Activated CD8-positive, alpha-beta memory T cell treated with anti-CD3 and anti-CD28 coated beads, Interleukin-2, amount 10 ng/mL, durations not matched to agents 7 days and 5 days (primary cell): ENCODE measurements at places on chromosomes 6 and 20. TPM values are rescaled to one million over a fixed set of nuclear protein-coding genes. Genes with fewer than 3 reads are reported as not detected.

Gene BRPF3
- total RNA-seq = 13.4 TPM

- H3K36me3 ChIP-seq = no peaks in the 10 kb centered on the region
- no peak overlapping the region for H3K27ac ChIP-seq
- no peaks in the 10 kb centered on the region for H3K27me3 ChIP-seq
- DNase-seq = no peak
Observed at GRCh38 chr20:8457978-8458377, 325.9 kb downstream of the PLCB1 start.

Gene CCN6
- not detected for total RNA-seq

Gene RHAG
- not detected for total RNA-seq

Gene STX7
- total RNA-seq = 17.2 TPM

DNA sequence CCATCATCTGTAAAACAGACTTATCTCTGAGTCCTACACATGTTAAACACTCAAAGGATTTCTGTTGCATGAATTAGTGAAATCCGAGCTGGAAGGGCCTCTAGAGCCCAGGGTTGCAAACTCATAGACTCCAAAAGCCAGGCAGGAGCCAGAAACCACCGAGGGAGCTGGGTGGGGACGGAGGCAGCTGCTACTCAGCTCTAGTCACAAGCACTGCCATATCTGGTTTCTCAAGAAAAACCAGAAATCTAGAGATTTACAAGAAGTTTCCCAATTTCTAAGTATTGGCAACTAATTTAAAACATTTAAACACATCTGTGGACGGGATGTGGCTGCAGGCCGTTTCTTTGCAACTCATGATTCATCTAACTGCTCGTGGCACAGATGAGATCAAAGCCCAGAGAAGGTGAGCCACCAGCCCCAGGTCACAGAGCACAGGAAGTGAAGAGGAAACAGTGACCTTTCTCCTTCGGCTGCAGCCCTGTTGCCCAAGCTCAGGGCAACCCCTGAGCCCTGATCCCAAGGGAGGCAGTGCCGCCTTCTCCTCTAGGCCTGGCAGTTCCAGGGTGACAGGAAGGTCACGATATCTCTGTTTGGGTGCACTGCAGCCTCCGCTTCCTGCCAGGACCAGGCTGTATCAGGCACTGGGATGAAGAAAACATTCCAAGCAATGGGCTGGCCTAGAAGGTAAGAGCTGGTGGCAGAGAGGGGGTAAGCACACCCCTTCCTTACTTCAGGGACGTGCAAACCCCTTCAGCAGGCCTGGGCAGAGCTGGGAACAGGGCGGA is 26.4 kb upstream of the PTGIS start:
- peaks cover 88% of the 10 kb centered on the region for H3K4me1 ChIP-seq
- peak overlapping the region; percentile 99 for H3K27ac ChIP-seq
- H3K36me3 ChIP-seq = peaks cover 53% of the 10 kb centered on the region
- no peaks in the 10 kb centered on the region for H3K27me3 ChIP-seq
- peak overlapping the region; percentile 94 for H3K4me3 ChIP-seq
- peak; percentile 96 for DNase-seq

Gene NFYA
- total RNA-seq = 25.0 TPM

DNA sequence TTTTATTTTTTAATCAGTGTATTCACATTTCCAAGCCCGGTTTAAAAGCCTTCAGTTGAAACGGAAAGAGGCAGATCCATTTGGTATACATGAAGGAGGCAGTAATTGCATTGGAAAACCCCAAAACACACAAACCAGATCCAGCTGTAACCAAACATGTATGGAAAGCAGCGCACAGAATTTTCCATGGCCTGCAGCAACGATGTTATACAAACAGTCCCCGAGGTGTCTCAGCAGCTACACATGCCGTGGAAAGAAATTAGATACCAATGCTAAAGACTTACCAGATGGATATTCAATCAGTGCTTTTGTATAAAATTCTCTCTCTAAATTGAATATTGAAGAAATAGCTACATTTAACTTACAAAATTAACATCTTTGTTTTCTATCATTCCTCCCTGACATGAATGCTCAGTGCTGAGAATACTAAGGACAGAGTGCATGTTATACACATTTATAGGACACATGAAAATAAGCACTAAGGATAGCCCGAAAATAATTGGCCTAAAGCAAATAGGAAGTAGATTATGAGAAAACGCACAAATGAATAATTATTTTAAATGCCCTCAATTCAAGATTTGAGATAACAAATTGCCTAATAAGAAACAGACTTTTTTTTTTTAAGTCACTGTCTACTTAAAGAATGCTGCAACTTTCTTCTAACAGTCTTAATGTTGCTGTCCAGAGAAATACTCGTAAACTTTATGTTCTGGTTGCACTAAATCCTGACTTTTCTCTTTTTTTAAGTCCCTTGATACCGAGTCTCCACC is 713.1 kb downstream of the HDGFL1 start:
- H3K27me3 ChIP-seq = no peaks in the 10 kb centered on the region
- no peak overlapping the region for H3K4me3 ChIP-seq
- no peak overlapping the region for H3K27ac ChIP-seq

DNA sequence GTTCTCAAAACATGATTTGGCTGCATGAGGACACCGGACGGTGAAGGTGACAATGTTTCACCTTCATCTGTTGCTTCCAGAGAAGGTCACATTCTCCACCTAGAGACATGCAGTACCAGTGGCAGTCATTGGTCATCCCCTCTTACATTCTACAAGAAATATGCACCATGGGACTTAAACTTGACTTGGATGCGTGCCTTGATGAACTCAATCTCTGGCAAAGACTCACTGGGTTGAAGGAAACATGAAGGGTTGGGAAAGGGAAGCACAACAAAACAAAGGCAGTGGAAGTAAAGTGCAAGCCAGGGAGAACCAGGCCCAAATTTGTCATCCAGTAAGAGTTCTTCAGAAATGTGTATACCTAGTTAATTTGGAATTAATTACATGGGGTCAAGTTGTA is 39.4 kb upstream of the ARMH2 start:
- H3K4me3 ChIP-seq = no peak overlapping the region
- H3K4me1 ChIP-seq = peaks cover 37% of the 10 kb centered on the region
- no peaks in the 10 kb centered on the region for H3K27me3 ChIP-seq
- H3K36me3 ChIP-seq = peaks cover 78% of the 10 kb centered on the region

DNA sequence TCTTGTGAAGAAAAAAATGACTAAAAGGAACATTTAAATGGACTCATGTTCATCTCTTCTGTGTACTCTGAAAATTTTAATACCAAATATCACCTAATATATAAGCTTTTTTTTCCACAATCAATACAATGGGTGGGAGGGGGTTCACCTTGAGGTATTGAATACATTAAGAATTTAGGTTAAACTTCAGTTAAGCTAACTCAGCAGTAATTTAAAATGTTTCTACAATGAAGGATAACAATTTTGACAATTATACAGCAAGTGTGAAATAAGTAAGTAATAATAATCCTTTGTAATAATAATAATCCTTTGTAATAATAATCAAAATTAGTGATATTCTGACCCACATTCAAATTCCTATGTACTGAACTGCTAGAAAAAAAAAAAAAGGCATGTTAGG is 136.0 kb downstream of the PRKN start:
- no peak overlapping the region for H3K4me3 ChIP-seq
- H3K4me1 ChIP-seq = no peaks in the 10 kb centered on the region
- H3K27ac ChIP-seq = no peak overlapping the region
- no peak for DNase-seq

- H3K27ac ChIP-seq = no peak overlapping the region
- no peaks in the 10 kb centered on the region for H3K36me3 ChIP-seq
Observed at GRCh38 chr6:164455835-164456234, 853.6 kb downstream of the C6orf118 start.

- H3K27me3 ChIP-seq = no peaks in the 10 kb centered on the region
- no peaks in the 10 kb centered on the region for H3K36me3 ChIP-seq
- H3K27ac ChIP-seq = no peak overlapping the region
- DNase-seq = no peak
- H3K4me1 ChIP-seq = no peaks in the 10 kb centered on the region
- H3K4me3 ChIP-seq = no peak overlapping the region
Observed at GRCh38 chr6:129188795-129189194, 305.9 kb downstream of the LAMA2 start.

DNA sequence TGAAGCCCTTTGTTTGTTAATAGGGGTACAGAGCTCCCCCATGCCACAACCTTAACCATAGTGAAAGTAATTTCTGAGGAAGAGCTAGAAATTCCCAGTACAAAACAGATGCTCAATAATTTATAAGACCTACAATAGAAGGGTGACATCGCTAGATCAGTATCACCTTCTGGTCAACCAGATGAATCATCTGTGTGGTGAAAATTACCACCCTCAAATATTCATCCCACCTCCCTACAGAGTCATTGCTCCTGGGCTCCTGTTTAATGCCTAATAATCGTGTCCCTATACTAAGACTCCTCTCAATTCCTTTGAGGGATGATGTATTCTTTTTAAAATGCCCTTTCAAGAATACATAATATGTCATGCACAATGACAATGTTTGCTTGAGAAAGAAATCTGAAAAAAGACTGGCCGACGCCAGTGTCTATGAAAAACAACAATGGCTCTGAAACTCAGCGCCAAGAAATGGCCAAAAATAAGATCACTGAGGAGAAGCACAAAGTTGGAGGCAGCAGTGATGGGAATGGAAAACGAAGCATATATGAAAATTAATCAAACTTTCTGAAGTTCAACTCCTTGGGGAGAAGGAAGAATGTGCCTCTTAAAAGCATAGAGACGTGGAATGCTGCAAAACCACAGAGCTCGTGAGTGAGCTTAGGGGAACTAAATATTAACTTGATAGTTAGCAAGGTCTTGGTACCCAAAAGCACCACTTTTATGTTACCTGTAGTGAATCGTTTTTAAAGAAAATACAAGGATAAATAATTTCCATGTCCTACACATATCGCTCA is 11.0 kb upstream of the ADGRF5 start:
- H3K4me1 ChIP-seq = no peaks in the 10 kb centered on the region
- no peak overlapping the region for H3K27ac ChIP-seq
- H3K27me3 ChIP-seq = no peaks in the 10 kb centered on the region
- no peak for DNase-seq

- no peaks in the 10 kb centered on the region for H3K27me3 ChIP-seq
- H3K36me3 ChIP-seq = peaks cover 9% of the 10 kb centered on the region
- DNase-seq = no peak
Observed at GRCh38 chr20:25453035-25453810, 45.8 kb downstream of the GINS1 start.

- H3K36me3 ChIP-seq = no peaks in the 10 kb centered on the region
- H3K4me3 ChIP-seq = no peak overlapping the region
- DNase-seq = no peak
- peaks cover 14% of the 10 kb centered on the region for H3K27me3 ChIP-seq
Observed at GRCh38 chr6:163323274-163323673, 91.2 kb upstream of the QKI start.

DNA sequence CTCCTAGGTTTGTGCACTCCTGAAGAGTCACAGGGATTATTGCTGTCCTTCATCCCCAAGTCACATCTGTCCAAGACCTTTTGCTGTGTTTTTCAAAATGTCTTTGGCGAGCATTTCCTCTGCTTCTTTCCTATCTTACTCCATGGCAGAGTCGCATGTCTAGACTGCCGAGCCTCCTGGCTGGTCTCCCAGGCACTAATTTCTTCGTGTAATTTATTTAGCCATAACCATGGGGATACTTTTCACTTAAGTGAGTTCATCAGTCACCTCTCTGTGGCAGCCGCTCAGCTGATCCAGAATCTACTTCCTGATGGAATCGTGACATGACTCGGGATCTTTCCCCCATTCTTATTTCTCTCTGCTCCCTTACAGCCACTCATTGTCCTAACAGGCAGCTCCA is 25.8 kb downstream of the ADGRF5 start:
- no peak for DNase-seq
- H3K4me3 ChIP-seq = no peak overlapping the region
- H3K4me1 ChIP-seq = no peaks in the 10 kb centered on the region
- no peak overlapping the region for H3K27ac ChIP-seq
- H3K27me3 ChIP-seq = no peaks in the 10 kb centered on the region
